Nucleus accumbens (tissue), 56 donors: ENCODE measurements at places on chromosomes 7 and 10.

- no peak for DNase-seq
Observed at GRCh38 chr10:113753020-113753692, 1.7 kb downstream of the PLEKHS1 start.

GRCh38 chr7:74003621-74004020, 24.4 kb upstream of the ELN start:
- DNase-seq, result peak; percentile 18

GRCh38 chr10:23981520-23982309, 227.2 kb upstream of the KIAA1217 start:
- no peak for DNase-seq

- DNase-seq, result no peak
Observed at GRCh38 chr10:78471326-78471722, 437.7 kb downstream of the RPS24 start.
